Cerebellum (tissue), 4 donors: ENCODE measurements at places on chromosomes 5 and 9.

- no peak for DNase-seq
Observed at GRCh38 chr9:126671381-126671831, 57.7 kb downstream of the LMX1B start.

DNA sequence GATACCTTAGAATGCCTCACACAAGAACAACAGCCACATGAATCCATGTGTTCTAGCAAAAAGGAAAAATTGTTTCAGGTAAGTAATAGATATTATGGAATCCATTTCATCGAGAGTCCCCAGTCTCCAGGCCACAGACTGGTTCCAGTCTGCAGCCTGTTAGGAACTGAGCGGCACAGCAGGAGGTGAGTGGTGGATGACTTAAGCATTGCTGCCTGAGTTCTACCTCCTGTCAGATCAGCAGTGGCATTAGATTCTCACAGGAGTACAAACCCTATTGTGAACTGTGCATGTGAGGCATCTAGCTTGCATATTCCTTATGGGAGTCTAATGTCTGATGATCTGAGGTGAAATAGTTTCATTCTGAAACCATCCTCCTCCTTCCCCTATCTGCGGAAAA, 207.0 kb downstream of the CSNK1G3 start:
- DNase-seq = no peak

GRCh38 chr9:36738318-36738976, 165.8 kb downstream of the MELK start:
- DNase-seq = no peak

GRCh38 chr9:80952363-80952922, 736.9 kb downstream of the TLE1 start:
- DNase-seq = no peak

GRCh38 chr9:13648676-13649075, 369.2 kb upstream of the MPDZ start:
- DNase-seq = no peak

DNA sequence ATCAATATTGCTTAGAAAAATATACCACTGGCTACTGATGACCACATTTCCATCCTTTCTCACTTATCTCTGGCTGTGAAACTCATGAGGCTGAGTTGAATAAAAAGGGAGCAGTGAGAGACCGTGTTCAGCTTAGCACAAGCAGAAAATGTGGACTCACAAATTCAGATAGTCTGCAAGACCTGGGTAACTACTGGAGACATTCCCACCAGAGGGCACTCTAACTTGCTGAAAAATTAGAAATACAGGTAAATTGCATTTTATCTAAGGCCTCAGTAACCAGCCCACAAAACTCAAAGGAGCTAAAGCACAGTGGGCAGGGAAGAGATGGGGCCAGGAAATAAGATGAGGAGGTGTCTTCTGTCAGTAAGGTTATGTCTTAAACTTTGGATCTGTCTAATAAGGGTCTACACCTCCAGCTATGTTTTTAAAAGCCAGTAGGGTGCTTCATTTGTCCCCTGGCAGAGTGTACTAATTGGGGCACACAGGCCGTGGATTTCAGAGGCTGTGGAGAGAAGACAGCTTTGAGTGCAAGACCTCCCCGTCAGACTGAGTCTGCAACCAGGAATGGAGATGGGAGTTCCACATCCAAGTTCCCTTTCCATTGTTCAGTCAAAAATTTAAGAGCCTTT, 8.7 kb upstream of the NDUFB6 start:
- peak; percentile 22 for DNase-seq

DNA sequence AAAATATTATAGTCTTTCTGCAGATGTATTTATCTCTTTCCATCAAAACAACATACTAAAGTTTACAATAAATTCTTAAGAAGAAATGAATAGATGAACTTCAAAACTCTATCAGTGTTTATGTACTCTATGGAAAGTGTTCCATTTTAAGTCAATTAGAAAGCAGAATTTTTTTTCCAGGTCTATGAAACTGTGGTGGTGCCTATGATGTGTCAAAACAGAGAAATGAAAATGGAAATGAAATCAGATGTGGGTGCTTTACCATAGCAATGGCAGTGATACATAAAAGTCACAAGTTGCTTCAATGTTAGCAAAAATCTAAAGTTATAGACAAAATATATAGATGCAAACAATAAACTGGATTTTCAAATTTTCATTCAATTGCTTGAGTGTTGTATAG, 97.3 kb downstream of the PTCH1 start:
- DNase-seq = no peak

DNA sequence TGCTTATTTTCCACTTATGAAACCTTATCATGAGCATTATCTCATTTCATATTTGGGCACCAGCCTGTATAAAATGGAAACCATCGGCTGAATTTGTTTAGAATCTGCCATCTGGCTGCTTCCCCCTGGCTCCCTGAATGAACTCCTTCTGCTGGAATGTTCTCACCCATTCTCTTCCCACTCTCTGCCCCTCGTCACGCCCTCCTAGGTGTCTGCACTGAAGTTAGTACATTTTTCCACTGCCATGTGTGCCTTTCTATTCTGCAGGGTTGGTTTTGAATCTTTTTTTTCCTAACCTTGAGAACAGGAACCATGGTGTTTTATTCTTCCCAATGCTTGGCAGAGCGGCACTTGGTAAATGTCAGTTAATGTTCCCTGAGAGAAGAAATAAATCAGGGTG, 359.7 kb downstream of the MLLT3 start:
- no peak for DNase-seq

- no peak for DNase-seq
Observed at GRCh38 chr5:38443390-38443789, 113.1 kb downstream of the LIFR start.

- DNase-seq = no peak
Observed at GRCh38 chr5:112183103-112183711, 235.9 kb downstream of the EPB41L4A start.

DNA sequence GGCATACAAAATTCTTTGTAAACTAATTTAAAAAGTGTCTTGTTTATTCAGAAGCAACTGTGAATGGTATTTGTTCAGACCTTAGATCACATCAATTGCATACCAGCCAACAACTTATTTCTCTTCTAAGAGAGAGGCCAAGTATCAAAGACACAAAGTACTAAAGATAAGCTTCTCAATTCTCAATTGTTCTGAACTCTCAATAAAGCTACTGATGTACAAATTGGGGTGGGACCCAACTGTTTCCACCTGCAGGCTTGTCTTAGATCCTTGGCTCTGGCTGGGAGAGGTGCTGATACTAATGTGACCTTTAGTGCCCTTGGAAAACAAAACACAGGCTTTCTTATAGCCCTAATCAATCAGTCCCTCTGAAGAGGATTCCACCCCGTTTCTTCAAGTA, 22.1 kb downstream of the XRCC4 start:
- DNase-seq = no peak

- no peak for DNase-seq
Observed at GRCh38 chr5:123451047-123451446, 27.8 kb upstream of the CEP120 start.

GRCh38 chr9:26801772-26802171, 90.8 kb downstream of the CAAP1 start:
- no peak for DNase-seq

DNA sequence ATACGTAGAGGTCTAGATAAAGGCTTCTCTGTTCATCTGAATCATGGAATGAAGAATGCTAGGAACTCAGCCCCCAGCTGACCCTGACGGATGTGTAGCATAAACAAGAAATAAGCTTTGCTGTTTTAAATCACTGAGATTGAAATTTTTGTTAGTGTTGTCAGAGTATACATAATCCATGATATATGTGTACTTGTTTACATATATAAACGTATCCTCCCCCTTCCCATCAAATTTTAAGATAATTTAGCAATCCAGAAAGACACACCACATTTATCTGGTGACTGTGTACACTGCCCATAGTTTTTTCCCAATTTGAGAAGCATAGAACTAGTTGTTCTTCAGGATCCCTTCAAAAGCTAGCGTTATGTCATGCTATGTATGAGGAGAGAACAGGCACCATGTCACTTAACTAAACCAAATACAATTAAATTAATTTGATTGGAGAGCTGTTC, 80.8 kb upstream of the OSMR start:
- DNase-seq = no peak

- no peak for DNase-seq
Observed at GRCh38 chr9:112849363-112849922, 41.2 kb downstream of the SLC46A2 start.

DNA sequence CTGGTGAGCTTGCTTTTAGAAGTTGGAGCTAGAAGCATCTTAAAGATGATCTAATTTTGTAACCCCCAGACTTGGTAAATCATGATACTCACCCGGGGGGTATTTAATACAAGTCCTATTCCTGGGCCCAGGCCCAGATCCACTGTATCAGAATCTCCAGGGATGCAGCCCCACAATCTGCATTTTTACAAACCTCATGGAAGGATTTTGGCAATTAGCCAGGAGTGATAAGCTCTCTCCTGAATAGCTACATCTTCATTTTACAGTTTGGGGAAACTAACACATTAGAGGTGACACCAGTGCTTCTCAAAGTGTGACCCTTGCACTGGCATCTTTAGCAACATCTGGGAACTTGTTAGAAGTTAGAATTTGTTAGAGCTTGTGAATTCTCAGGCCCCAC, 31.2 kb upstream of the OTP start:
- DNase-seq = no peak

- DNase-seq = no peak
Observed at GRCh38 chr5:128673411-128673957, 135.4 kb upstream of the FBN2 start.

GRCh38 chr9:131302244-131303075, 12.9 kb downstream of the PLPP7 start:
- no peak for DNase-seq

- DNase-seq = peak; percentile 20
Observed at GRCh38 chr9:14346811-14347405, 33.0 kb upstream of the NFIB start.

GRCh38 chr5:135323227-135323626, 75.8 kb downstream of the MACROH2A1 start:
- DNase-seq = no peak

- DNase-seq = peak; percentile 45
Observed at GRCh38 chr5:181217111-181217802, 5.8 kb upstream of the TRIM41 start.

GRCh38 chr5:28737222-28737621, 1698.8 kb upstream of the CDH9 start:
- DNase-seq = no peak

GRCh38 chr5:142984011-142984410, 213.8 kb downstream of the ARHGAP26 start:
- no peak for DNase-seq

- no peak for DNase-seq
Observed at GRCh38 chr5:15386122-15386521, 113.9 kb upstream of the FBXL7 start.

DNA sequence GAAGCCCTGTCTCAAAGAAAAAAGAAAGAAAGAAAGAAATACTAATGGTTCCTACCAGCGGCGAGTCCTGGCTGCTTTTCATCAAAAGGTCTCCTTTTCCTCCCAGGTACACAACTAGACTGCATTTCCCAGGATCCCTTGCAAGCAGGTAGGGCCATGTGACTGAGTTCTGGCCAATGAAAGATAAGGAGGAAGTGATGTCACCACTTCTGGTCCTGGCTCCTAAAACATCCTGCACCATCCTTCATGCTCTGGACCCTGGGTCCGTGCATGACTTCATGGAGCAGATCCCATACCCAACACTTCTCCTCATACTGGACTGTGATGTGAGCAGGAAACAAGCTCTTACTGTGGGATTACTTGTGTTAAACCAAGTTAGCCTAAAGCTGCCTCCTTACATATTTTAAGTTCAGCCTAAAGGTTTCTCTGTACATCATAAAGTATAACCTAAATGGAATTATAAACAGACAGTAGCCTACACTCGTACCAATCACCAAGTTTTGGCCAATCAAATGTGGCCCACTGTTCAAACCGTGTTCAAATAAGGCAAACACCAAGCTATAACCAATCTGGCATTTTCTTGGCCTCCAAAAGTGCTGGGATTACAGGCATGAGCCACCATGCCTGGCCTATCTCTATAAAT, 30.2 kb upstream of the FUBP3 start:
- DNase-seq = no peak

DNA sequence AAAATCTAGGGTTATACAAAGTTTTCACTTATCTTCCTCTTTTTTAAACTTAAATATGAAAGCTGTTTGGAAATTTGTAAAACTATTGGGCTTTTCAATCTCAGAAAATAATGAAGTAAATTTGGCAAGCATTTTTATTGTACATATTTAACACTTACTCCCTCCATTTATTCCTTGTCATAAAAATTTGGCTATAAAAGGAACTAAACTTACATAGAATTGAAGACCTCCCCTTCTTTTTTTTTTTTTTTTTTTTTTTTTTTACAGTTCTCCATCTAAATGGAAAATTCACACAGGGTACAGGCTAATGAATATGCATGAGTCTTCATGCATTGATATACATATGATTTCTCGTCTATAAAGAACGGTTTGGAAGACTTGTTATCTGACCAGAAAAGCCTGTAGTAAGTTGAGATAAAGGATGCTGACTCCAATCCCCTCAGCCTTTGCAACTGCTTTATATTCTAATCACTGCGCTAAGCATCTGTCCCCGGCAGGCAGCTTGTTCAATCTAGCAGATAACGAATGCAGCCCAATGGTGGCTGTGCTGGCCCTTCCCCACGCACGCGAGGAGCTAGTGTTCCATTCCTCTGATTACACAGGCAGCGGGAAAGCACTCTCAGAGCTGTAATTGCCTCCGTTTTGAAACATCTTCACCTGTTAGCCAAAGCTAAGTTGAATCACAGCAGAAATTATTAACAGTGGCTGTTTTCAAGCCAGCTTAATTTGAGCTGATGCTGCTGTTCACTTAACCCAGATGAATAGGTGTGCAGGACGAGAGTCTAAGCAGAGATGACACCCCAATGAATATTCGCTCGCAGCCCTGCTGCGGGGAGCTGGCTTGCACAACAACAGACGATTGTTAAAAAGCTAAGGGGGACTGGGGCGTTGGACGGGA, 453.8 kb upstream of the ZNF608 start:
- no peak for DNase-seq

DNA sequence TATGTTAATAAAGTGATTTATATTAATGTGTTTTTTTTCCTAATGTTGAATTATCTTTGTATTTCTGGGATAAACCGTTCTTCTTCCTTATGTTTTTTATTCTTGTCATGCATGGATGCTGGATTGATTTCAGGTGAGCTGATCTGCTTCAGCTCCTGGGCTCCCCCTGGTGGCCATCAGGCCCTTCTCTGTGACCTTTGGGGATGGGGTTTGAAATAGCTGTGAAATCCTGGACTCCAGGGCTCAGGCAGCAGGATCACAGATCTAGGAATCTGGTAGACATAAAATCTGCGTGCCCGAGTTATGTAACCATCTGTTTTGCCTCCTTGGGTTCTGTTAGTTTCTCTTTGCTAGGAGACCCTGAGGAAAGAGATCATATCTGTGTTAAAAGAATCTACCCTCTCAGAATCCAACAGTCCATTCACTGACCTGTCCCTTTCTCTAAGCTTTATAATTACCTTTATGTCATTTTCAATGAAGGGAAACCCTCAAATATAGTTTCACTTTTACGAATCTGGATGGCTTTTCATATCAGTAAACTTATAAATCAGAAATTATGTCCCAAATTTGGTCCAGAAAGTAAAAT, 12.2 kb upstream of the OR13J1 start:
- peak; percentile 88 for DNase-seq
